ENCODE measurements at places on chromosomes 12 and 14.

DNA sequence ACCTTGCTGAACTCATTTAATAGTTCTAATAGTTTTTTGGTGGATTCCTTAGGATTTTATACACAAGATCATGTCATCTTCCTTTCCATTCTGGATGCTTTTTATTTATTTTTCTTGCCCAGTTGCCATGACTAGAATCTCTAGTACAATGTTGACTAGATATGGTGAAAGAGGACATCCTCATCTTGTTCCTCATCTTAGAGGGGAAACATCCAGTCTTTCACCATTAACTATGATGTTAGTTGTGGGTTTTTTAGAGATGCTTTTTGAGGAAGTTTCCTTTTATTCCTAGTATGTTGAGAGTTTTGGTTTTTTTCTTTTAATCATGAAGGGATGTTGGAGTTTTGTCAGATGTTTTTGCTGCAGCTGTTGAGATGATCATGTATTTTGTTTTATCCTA lies 8.7 kb downstream of the ANKRD13A start:
- no peak for DNase-seq

DNA sequence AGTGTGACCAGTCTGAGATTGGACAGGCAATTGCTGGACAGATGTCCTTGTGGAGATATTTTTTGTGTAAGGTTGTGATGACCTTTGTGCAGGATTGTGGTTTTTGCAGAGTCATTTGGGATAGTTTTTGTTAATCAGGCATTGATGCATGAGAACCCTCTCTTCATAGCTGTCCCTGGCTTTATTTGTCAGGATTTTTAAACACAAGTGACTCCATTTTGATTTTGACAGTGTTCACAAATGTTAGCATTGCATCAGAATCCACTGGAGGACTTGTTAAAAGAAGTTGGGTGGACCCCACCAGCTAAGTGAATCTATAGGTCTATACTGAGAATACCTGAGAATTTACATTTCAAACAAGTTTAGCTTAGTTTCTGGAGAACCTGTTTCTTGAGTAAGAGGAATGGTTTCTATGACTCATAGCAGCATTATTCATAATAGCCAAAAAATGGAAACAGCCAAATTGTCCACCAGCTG lies 11.8 kb downstream of the FNTB start:
- no peak for DNase-seq

- DNase-seq = no peak
These were observed 85.9 kb downstream of the ST8SIA1 start for GRCh38 chr12:22248571-22249115.

- peak; percentile 69 for DNase-seq
These were observed 5.4 kb downstream of the SLC15A4 start for GRCh38 chr12:128818065-128819022.

GRCh38 chr12:59886131-59886733 lies 290.4 kb downstream of the SLC16A7 start:
- no peak for DNase-seq

- no peak for DNase-seq
These were observed 41.4 kb upstream of the NUDT4 start for GRCh38 chr12:93336291-93336741.

DNA sequence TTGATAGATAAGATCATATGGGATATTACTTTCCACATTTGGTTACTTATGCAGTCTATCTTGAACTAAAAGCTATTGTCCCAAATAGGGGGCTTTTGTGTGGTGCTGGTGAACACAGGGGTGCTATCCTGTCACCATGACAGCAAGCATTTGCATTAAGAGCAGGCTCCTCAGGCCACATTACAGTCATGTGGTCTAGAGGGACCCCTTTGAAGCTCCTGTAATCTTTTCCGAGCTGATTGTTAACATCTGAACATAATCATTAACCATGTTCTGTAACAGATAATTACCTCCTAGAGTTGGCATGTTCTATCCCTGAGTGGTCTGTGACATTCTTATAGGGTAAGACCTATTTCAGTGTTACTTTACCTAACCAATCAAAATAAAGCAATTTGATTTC lies 178.8 kb downstream of the KTN1 start:
- DNase-seq = no peak

DNA sequence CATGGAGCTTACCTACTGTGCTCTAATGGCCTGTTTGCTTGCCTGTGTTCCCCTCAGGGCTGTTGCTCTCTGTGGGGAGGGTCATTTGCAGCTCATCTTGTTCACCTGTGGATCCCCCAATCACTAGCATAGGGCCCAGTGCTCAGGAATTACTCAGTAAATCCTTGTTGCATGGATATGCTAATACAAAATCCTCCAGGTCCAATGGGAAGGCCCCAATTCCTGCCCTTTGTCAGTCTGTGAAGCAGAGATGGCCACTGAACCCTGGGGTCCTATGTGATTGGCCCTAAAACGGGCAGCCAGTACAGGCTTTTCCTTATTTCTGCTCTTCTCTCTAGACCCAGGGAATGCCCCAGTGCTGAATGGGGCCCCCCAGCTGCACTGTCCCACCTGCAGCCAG lies 44.1 kb downstream of the FOS start:
- DNase-seq = no peak

DNA sequence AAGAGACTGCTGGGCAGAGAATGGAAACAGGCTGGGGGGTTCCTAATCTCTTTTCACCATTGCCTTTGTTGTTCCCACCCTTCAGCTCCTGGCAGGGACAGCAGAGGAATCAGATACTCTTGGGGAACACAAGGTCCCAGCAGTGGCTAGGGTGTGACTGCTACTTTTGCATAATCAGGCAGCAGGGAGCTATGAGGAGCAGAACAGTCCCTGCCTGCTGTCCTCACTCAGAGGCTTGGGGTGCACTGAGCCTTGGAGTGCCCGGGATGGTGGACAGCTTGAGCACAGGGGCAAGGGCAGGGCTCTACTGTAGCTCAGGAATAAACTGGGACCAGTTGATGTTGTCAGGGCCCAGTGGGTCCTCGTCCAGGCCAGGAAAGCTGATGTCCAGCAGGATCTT lies 1.5 kb upstream of the TEX52 start:
- DNase-seq = no peak

DNA sequence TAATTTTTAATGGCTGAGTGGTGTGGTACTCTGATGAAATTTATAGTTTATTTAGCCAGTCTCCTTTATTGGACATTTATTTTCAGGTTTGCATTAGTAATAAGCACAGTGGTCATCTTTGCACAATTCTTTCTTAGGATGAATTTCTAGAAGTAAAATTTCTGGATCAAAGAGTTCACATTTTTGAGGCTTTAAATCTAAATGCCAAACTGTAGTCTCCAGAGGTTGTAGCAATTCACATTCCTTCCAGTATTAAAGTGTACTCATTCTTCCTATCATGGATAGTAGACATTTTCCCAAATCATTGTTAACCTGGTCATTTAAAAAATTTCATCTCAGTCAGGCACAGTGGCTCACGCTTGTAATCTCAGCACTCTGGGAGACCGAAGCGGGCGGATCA lies 24.8 kb downstream of the SLC39A9 start:
- DNase-seq = no peak

- DNase-seq = no peak
These were observed 9.0 kb downstream of the KCTD10 start for GRCh38 chr12:109467978-109468676.

GRCh38 chr14:53108292-53109104 lies 44.6 kb downstream of the DDHD1 start:
- DNase-seq = no peak

DNA sequence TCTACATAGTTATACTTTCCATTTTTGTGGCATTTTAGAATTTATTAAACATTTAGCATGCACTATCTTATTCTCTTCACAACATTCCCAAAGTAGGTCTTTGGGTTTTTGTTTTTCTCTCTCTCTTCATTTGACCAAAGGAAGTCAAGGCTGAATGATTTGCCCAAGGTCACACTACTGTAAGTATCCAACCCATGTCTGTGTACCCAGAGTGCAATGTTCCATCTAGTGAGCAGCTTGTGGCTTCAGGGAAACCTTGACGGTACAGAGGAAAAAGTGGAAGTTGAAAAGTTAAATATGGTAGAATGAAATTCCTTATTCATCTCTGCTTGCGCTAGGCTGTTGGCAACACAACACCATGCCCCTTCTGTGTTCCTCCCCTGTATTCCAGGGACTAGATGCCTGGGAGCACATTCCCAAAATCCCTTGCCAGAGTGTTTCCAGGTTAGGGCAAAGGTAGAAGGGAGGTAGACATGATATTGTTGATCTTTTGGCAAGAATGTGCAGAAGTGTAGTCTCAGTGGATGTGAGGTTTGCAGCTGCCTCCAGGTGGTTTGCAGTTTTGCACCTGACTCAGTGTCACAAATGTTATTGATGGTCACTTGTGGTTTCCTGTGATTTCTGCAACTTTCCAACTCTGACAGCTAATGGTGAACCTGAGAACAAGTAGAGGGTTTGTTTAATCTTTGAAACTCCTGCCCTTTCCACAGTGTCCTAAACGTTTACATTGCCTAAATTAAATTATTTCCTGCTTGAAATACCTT lies 196.7 kb downstream of the RMST start:
- no peak for DNase-seq

DNA sequence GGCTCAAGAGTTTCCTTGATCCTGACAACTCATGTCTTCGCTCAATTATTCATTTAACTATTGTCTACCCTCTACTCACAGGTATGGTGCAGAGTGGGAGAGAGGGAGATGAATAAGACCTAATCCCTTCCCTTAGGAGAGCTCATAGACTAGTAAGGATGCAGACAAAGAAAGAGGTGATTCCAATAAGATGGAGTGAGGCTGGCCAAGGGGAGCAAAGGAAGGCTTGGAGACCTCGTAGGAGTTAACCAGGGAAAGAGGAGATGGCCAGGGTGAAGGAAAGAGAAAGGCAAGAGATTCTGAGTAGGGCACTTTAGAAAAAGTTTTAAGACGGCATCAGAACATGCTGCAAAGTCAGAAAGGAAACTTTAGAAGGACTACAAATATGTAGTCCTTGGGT lies 588.5 kb downstream of the VRK1 start:
- DNase-seq = no peak

GRCh38 chr12:38669081-38669480 lies 236.3 kb downstream of the CPNE8 start:
- DNase-seq = no peak
